ENCODE measurements at places on chromosomes 12 and 14.

DNA sequence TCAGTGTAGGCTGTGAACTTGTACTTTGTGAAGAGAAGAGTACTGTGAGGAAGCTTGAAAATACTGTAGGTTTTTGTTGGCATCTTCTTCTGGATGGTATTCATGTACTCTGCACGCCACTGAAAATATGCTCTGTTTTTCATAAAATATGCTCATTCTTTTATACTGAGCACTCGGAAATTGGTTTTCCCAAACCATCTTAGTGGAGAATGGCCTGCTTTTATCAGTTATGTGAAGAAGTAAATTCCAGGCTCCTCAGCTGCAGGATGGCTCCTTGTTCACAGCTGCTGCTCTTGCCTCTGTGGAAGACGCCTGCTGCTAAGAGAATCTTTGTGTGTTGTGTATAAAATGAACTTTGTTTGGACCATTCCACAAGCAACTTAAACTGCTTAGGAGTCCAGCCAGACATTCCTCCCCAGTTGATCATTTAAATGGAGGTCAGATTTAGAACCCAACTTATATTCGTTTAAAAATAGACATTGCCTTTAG lies 443.5 kb upstream of the RGS6 start:
- no peak for DNase-seq

DNA sequence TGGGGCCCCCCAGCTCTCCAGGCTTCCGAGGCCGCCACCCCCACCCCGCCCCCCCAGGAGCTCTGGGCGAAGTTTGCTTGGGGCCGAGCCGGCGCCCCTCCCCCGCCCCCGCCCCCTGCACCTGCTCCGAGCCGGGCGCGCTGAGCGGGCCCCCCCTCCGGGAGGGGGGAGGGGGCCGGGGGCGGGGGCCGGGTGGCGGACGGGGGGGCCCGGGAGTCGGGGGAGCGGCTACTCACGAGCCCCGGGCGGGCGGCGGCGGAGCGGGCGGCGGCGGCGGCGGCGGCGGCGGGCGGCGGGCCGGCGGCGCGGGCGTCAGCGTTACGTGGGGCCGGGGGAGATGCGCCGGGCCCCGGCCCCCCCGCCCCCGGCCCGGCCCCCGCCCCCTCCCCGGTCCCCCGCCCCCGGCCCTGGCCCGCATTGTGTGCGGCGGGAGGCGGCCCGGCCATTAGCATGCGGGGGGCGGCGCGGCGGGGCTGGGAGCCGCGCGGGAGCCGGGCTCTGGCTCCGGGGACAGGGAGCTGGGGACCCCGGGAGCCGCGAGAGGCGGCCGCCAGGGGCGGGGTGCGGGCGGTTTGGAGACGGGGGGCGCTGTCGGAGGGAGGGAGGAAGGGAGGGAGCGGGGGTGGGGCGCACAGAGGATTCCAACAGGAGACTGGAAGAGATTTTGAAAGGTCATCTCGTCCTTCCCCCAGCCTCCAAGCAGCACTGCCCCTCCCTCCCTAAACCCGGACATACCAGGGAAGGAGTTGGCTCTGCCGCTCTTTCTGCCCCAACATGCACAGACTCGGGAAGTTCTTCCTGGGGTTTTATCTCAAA lies at the start of gene ZNF219:
TSS of gene ZNF219 (minus strand) at position 580 of the 816 bp plus-strand sequence. CDS start 5,064 bp downstream, outside the sequence.
- peak; percentile 20 for DNase-seq

DNA sequence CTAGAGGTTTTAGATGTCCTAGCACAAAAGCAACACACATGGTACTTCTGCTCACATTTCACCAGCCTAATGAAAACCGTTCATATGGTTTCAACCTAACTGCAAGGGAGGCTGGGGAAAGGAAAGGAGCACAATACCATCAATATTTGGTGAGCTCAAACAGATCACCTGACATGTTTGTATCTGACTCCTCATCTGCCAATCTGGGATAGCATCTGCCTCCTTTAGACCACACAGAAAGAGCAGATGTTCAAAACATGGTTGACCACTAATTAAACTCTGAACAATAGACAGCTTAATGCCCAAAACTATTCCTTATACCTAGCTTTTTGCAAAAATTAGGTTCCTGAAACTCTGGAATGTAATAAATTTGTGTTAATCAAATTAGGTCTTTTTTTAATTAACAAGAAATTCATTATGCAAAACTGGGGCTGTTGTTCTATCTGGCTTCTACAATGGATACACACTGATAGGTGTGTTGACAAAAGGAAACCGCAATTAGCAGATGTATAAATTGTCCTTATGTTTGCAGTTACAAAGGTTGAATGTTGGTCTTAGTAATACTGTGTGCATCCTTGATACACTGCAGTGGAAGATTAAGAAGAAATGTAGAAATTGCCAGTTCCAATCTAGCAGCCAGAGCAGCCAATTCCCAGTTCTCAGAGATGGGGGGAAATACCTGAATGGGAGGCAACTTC lies 89.3 kb downstream of the DUSP6 start:
- DNase-seq: no peak

- peak; percentile 48 for DNase-seq
Measured at GRCh38 chr12:25051656-25052195, 102.8 kb upstream of the BCAT1 start.

DNA sequence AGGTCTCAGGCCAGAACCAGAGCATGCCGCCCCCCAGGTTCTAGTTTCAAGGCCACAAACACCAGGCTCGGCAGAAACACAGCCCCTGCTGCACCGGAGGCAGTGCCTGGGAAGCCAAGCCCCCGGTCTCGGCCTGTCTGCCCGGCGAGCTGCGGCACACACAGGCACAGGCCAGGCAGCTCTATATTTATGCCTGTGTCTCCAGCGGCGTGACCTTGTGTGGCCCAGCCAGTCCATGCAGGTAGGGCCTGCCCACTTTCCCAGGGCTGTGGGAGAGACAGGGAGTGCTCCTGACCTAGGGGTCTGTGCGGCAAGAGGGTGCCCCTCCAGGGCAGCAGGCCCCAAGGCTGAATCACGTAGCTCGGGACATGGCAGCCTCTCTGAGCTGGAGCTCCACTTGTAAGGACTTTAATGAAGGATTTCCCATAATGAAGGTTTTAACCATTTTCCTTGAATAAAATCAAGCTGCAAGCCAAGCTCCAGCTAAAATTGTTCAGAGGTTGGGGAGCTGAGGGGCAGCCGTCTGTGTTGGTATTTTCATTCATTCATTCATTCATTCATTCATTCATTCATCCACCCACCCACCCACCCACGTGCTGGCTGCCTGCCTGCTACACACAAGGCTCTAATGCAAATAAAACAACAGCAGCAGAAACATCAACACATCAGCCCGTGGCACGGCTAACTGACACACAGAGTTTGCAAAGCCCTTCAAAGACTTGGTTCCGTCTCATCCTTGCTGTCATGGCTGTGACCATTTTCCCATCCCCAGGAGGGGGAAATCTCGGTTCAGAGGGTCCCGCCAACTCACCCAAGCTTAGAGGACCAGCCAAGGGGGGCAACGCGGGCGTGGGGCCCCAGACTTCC lies 92.0 kb downstream of the RFLNA start:
- no peak for DNase-seq

DNA sequence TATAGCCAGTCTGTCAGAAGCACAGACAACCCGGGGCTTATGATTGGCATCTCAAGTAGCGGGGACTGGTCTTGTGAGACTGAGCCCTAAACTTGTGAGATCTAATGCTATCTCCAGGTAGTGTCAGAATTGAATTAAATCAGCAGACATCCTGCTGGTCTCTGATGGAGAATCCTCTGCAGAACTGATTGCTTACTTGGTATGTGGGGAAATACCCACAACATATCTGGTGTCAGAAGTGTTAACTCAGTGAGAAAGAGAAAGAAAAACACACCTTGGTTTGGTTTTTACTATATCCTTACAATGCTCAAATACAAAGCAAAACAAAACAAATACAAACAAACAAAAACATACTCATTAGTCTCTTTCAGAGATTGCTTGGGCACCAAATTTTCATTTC lies 10.0 kb downstream of the SEL1L start:
- DNase-seq: no peak

- DNase-seq: no peak
Measured at GRCh38 chr12:24664161-24664880, 284.6 kb downstream of the BCAT1 start.

Measured in stimulated activated naive CD4-positive, alpha-beta T cell treated with Interleukin-2 at 50 U/mL for 16 hours (primary cell).